Activated naive CD8-positive, alpha-beta T cell treated with anti-CD3 and anti-CD28 coated beads for 36 hours (primary cell): ENCODE measurements at places on chromosomes 5 and 9. TPM values are rescaled to one million over a fixed set of nuclear protein-coding genes. Genes with fewer than 3 reads are reported as not detected.

DNA sequence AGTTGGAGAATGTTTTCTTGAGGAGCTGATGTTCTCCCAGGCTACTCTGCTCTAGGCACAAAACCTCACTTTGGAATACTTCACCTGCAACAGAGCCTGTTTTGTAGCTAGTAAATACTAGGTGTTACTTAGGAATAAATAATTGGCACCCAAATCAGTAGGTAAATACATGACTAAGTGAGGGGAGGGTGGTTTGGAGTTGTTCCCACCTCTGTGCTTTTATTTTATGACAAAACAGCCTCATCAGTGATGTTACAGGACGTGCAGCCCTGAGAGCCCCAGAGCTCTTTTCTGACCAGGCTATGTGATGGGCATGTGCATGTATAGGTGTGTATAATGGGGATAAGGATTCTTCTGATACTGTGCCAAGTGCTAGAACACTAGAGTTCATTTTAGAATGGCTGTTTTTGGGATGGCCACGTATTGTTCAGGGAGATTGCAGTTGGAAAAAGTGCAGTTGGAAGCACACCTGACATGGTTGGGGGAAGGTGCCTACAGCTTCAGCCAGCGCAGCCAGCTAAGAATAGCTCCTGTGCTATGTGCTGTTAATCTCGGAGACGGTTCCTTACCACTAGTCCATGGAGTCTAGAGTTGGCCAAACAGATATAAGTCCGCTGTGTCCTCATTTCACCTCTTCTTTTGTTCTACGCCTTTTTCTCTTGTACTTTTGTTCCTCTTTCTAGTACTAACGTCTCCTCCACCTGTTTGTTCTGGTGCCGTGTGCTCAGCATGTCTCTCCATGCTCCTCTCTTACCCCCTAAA, 284.7 kb downstream of the FANCC start:
- H3K27me3 ChIP-seq, result no peaks in the 10 kb centered on the region
- no peaks in the 10 kb centered on the region for H3K4me1 ChIP-seq
- peaks cover 2% of the 10 kb centered on the region for H3K36me3 ChIP-seq
- no peak for DNase-seq
- H3K27ac ChIP-seq, result no peak overlapping the region
- H3K4me3 ChIP-seq, result no peak overlapping the region

DNA sequence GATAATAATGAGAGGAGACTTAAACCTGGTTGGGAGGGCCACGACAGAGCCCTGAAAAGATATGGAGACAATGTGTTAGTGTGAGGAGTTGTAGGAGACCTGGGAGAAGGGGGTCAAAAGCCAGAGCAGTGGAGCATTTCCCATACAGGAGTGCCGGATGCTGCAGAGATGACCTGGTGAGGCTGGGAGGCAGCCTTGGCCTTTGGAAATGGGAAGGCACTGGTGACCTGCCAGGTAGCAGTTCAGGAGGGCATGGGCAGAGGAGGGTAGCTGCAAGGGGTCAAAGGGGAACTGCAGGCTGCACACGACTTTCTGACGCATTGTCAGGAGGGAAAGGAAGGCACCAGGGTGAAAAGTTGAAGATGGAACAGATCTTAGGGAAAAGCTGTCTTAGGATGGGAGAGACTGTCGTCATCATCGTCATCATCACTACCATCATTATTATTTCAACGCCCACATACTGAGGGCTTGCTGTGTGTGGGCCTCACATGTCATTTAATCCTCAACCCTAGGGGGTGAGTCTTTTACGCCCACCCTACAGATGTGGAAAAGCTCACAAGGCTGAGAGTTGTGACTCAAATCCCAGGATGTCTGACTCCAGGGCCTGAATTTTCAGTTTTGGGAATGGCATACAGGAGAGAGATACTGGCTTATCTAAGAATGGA, 13.3 kb downstream of the ARAP3 start:
- H3K36me3 ChIP-seq, result no peaks in the 10 kb centered on the region
- peaks cover 4% of the 10 kb centered on the region for H3K4me1 ChIP-seq
- H3K27ac ChIP-seq, result no peak overlapping the region
- no peaks in the 10 kb centered on the region for H3K27me3 ChIP-seq

- H3K27me3 ChIP-seq, result peaks cover 12% of the 10 kb centered on the region
- H3K36me3 ChIP-seq, result no peaks in the 10 kb centered on the region
- no peak overlapping the region for H3K4me3 ChIP-seq
These were observed 108.4 kb downstream of the MSX2 start for GRCh38 chr5:174832811-174833210.

DNA sequence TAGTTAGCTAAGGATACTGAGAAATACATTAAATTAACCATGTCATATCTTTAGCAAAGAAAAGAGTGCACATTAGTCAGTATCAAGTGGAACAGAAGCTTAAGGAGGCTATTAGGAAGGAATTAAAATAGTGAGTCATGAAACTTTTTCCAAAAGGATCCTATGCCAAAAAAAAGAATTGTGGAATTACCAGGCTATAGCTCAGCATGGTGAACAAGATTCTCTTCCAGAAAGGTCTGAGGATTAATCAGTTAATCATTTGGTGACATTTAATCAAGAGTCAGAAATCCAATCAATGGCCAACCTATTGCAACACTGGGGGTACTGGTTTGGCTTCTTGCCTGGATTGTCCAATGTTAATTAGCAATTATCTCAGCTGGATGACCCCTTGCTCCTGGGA, 244.5 kb upstream of the NMUR2 start:
- no peak overlapping the region for H3K4me3 ChIP-seq
- H3K36me3 ChIP-seq, result no peaks in the 10 kb centered on the region
- no peak overlapping the region for H3K27ac ChIP-seq
- no peaks in the 10 kb centered on the region for H3K27me3 ChIP-seq

DNA sequence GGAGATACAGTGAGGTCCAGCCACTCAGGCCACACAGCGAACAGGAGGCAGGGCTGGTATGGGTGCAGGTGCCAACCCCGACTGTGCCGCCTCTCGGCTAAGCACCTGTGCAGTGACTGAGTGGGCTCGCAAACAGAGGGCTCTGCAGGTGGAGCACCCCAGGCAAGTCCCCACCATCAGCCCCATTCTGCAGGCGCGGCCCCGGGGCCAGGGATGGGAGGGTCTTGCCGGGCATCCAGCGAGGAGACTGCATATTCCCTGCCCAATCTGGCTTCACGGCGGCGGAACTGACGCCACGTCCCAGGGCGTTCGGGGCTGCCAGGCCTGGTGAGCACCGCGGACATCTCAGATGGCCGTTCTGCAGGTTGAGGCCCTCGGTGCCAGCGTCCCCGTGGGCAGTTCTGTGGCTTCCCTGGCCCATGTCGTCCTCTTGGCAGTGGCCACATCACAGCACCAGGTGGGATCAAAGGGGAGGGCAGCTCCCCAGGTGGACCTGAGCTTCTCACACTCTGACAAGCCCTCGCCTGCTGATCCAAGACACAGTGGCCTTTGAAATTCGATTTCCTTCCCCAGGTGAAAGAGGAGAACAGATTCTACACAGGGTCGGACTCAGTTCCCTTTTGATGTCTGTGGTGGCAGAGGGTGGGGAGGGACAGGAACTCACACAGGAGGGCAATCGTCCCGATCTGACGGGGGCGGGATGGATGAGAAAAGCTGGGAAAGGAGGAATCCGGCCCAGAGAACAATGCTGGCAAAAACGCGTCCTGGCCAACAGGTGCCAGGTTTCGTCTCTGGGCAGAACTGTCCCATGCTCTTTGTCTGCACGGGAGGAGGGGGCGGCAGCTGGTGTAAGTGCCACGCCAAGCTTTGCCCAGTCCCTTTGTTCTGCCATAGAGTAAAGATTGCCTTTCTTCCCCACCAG, 18.8 kb downstream of the DBH start:
- no peak overlapping the region for H3K27ac ChIP-seq
- peaks cover 15% of the 10 kb centered on the region for H3K4me1 ChIP-seq
- no peaks in the 10 kb centered on the region for H3K36me3 ChIP-seq
- no peak for DNase-seq
- peaks cover 61% of the 10 kb centered on the region for H3K27me3 ChIP-seq

- no peaks in the 10 kb centered on the region for H3K4me1 ChIP-seq
- H3K27ac ChIP-seq, result no peak overlapping the region
- H3K4me3 ChIP-seq, result no peak overlapping the region
- H3K36me3 ChIP-seq, result peaks cover 17% of the 10 kb centered on the region
- no peaks in the 10 kb centered on the region for H3K27me3 ChIP-seq
- no peak for DNase-seq
These were observed 12.0 kb downstream of the RAD1 start for GRCh38 chr5:34903260-34903659.

The NME5 gene
- total RNA-seq, result not detected

The SPINK4 gene
- total RNA-seq, result not detected

The VAV2 gene
- total RNA-seq, result 4.2 TPM

The SMC2 gene
- total RNA-seq, result 71.6 TPM

The RAI14 gene
- total RNA-seq, result 9.0 TPM
